ENCODE measurements at places on chromosomes 2 and 18.
A peak's percentile ranks its signal among the peaks of the same experiment; 100 is the strongest.

GRCh38 chr2:99748344-99748743 is 258.5 kb upstream of the REV1 start:
- peak; percentile 28 for DNase-seq

DNA sequence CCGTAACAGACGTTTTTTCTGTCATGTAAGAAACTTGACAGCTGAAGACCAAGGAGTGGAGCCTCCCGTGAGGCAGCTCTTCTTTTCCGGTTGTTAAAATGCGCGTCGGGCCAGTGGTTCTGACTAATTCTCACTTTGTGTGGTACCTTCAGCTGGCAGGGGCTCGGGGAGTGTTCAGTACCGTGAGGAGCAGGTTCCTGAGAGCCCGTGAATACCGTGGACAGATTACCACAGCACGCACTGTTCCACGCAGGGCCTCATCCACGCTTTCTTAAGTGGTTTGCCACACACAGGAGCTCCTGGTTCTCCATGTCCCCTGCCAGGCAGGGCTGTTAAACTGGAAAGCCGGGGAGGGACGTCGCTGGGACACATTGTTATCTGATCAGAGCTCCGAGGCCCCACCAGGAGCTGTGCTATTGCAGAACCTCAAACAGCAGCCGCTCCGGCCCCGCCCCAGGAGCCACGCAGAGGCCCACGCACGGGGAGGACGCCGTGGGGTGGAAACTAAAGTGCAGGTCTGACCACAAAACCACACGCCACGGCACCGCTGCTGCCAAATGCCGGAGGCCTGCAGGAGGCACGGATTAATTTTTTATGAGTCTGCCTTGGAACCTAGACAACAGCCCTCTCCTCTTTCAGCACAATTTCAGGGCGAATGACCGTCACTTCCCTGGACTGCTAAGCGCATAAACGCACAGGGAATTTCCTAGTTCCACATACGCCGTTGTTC is 43.3 kb downstream of the NFATC1 start:
- no peak for DNase-seq

DNA sequence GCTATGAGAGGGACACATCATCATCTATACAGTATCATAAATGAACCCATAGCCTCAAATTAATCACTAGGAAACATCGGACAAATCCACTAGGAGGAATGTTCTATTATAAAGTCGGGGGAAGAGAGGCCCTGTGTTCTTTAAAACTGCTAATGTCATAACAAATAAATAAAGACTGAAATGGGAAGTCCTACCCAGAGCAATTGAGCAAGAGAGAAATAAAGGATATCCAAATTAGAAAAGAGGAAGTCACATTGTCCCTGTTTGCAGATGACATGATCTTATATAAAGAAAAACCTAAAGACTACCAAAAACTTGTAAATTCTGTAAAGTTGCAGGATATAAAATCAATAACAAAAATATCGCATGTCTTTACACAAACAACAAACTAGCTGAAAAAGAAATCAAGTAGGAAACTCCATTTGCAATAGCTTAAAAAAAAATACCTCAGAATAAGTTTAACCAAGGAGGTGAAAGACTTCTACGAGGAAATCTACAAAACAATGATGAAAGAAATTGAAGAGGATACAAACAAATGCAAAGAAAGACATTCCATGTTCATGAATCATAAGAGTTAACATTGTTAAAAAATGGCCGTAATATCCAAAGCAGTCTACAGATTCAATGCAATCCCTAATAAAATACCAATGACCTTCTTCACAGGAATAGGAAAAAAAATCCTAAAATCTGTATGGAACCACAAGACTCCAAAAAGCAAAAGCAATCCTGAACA is 30.6 kb downstream of the RTN4 start:
- no peak for DNase-seq

DNA sequence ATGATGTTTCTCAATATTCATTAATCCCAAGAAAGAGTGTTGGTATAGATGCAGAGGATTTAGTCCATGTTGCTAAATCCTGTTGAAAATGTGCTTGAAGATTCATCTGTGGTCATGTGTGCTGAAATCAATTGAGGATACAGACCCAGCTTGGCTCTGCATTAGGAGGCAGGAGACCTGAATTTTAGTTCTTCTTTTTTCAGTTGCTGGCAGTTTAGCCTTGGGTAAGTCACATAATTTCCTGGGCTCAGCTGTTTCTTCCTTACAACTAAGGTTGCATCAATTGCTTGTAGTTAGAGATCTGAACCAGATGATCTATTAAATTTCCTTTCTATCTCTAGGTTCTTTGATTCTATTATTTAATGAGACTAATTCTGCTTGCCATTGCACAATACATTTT is 54.4 kb downstream of the SETBP1 start:
- DNase-seq: no peak

- DNase-seq: peak; percentile 60
Observed at GRCh38 chr2:241950413-241951315, 81.1 kb downstream of the RTP5 start.

GRCh38 chr2:28442328-28442727 is 49.7 kb downstream of the FOSL2 start:
- DNase-seq: no peak

All from NCI-H2081 (cell line).